CD8-positive, alpha-beta T cell (primary cell): ENCODE measurements at places on chromosomes 4 and X.

DNA sequence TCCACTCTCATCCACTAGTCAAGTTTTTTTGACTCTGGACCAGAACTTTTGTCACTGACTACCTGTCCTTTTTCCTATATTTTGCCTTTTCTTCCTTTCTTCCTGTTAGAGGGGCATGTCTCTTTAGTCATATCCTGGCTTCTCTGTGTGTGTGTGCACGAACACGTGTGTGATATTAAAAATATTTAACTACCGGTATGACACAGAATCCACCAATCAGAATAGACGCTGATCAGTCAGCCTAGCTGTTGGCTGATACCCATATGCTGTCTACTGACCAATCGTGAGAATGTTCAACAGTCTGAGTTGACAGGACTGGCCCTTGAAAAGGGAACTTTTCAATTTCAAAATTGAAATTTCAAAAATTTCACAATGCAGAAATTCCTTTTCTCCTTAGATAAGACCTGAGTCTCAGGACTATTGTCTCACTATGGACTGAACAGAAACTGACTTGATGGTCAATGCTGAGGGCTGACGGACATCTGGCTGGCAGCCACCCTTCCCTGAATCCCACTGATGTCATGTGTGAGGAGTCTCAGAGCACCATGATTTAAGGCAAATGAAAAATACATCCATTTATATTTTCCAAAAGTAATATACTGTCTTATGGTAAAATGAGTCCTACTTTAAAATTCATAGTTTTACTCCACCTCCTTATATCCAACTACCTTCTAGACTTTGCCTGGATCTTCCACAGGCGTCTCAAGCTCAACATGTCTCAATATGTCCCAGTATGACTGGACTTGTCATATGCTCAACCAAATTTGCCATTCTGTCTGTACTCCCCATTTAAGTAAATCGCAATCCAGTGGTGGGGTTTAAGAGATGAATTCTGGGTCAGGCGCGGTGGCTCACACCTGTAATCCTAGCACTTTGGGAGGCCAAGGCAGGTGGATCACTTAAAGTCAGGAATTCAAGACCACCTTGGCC lies 78.0 kb downstream of the CHRNA9 start:
- no peak for DNase-seq

- DNase-seq: no peak
Observed at GRCh38 chrX:136975684-136976470, 57.9 kb downstream of the GPR101 start.

DNA sequence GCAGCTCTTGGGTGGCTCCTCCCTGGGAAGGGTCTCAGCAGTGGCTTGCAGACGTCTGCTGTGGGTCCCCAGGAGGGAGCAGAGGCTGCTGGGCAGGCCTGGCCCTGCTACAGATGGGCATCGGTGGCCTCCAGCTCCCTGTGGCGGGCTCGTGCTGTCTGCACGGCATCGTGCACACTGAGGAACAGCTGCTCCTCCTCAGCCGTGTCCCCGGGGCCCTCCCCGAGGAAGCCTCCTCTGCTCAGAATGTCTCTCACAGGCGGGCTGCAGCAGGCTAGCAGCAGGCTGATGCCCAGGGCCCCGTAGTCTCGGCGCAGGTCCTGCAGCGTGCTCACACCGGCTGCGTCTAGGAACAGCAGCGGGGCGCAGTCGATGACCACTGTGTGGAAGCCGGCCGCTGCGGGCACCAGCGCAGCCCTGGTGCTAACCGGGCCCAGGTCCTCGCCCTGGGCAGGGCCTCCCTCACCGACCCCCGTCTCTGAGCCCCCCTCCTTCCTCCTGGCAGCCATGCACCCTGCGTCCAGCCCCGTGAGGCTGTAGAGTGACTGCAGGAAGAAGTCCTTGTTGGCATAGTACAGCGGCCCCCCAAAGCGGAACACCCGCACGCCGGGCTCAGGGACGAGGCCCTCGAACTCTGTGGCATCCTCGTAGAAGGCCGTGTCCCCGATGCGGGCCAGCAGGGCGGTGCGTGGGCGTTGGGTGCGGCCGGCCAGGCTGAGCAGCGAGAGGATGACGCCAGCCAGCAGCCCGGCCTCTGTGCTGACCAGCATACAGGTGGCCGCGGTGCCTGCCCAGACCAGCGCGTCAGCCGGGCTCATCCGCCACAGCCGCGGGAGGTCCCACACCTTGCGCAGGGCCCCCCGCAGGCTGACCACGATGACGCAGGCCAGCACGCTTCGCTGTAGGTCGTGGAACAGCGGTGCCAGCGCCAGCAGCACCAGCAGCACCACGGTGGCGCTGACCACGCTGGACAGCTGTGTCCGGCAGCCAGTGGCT lies 2.2 kb downstream of the IDUA start:
- no peak for DNase-seq

DNA sequence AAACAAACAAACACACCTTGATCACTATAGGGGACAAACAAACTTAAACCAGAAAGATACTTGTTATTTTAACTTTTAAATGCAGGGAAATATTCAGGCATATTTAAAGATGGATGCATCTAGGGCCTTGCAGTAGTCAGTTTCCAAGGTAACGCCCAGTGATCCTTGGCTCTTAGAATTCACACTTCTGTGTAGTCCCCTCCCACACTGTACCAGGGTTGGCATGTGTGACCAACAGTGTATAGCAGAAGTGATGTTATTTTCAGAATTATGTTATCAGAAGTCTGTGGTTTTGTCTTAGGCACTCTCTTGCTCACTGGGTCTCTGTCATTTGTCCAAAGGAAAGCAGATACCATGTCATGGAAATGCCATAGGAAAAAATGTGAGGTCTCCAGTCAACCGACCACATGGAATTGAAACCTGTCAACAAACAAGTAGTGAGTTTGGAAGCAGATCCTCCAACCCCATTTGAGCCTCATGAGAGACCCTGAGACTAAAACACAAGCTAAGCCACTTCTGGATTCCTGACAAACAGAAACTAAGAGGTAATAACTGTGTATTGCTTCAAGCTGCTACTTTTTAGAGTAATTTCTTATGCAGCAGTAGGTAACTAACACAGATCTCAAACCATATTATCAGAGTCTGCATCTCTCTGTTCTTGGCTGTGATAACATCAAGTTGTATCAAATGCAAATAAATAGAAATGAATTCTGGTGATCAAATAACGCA lies 670.3 kb downstream of the KCTD8 start:
- no peak for DNase-seq

DNA sequence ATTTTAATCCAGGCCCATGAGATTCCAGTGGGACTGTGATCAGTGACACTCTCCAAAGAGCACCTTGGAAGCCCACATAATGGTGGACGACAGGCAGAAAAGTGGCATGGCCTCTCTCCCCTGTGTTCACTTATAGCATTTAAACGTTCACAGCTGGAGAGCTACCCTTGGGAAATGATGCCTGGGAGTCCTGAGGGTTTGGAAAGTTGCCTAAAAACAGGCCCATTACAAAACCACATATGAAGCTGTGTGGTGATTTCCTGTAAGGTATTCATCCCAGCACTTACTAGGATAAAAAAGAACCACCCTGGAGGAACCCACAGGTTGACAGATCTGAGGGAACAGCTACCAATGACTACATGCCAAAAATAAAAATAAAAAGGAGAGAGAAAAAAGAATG lies 193.2 kb downstream of the RASL11B start:
- DNase-seq: no peak

GRCh38 chr4:153138736-153139135 lies 65.5 kb upstream of the TRIM2 start:
- DNase-seq: no peak
